ENCODE measurements at places on chromosomes 5 and 9. TPM values are rescaled to one million over a fixed set of nuclear protein-coding genes. Genes with fewer than 3 reads are reported as not detected.

DNA sequence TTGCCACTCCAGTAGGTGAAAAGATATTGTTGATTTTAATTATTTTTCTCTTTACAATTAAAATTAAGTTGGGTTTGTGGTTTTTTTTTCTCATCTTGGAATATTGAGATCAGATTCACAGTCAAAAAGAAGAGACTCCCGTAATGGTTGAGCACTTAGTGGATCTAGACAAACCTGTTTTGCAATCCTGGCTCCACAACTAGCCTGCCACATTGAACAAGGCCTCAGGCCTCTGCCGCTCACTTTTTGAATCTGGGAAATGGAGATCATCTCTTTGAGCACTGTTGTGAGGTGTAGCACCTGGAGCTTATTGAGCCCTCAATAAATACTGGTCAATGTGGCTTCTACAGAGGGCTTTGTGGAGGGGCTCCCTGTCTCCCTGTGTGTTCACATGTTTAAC, 37.1 kb upstream of the RARS1 start:
- no peak overlapping the region for H3K4me3 ChIP-seq
- no peaks in the 10 kb centered on the region for H3K27me3 ChIP-seq
- no peak overlapping the region for H3K27ac ChIP-seq
- H3K4me1 ChIP-seq, result no peaks in the 10 kb centered on the region
- DNase-seq, result no peak

GRCh38 chr9:136807281-136808074, at the start of gene RABL6:
RABL6 (plus strand) TSS chr9:136807948; CDS start chr9:136808197, 249 bp downstream.
- peaks cover 9% of the 10 kb centered on the region for H3K4me1 ChIP-seq
- no peaks in the 10 kb centered on the region for H3K36me3 ChIP-seq
- peak within 1 kb of the TSS; percentile 76 for H3K4me3 ChIP-seq
- peak within 1 kb of the TSS; percentile 94 for H3K27ac ChIP-seq

DNA sequence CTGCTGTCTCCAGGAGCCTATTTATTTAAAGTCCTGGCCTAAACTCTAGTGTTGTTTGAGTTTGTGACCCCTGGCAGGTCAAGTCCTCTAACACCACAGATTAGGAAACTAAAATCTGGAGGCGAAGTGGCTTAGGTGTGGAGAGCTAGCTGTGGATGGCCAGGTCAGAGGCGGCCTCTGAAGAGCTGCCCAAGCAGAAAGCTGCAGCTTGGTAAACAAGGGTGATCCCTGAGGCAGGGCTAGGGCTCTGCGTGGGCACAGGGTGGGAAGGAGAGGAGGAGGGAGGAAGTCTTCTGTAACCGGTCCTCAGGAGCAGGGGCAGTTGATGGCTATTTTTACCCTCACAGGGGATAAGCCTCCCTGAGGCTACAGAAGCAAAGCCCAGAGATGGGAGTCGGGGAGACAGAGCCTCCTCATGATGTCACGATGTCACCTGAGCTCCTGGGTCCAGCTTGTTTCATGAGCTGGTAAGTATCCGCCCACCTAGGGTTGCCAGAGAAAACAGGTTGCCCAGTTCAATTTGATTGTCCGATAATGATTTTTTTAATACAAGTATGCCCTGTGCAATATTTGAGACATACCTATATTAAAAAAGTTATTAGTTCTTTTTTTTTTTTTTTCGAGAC, 25.9 kb upstream of the BOD1 start:
- H3K36me3 ChIP-seq, result no peaks in the 10 kb centered on the region
- H3K27ac ChIP-seq, result no peak overlapping the region

NMUR2 gene
- total RNA-seq, result not detected

GRCh38 chr5:181221792-181222629, 1.1 kb upstream of the TRIM41 start:
- peak overlapping the region; percentile 95 for H3K27ac ChIP-seq
- H3K4me1 ChIP-seq, result peaks cover 4% of the 10 kb centered on the region
- DNase-seq, result peak; percentile 93
- H3K36me3 ChIP-seq, result peaks cover 4% of the 10 kb centered on the region
- peak overlapping the region; percentile 81 for H3K4me3 ChIP-seq
- no peaks in the 10 kb centered on the region for H3K27me3 ChIP-seq

SMIM3 gene
- total RNA-seq, result 22.1 TPM

KCTD16 gene
- total RNA-seq, result 0.13 TPM

SPOCK1 gene
- 67.5 TPM for total RNA-seq

- H3K27me3 ChIP-seq, result no peaks in the 10 kb centered on the region
- no peak overlapping the region for H3K27ac ChIP-seq
- no peak overlapping the region for H3K4me3 ChIP-seq
- H3K36me3 ChIP-seq, result peaks cover 5% of the 10 kb centered on the region
- no peaks in the 10 kb centered on the region for H3K4me1 ChIP-seq
- no peak for DNase-seq
These were observed 59.8 kb downstream of the DOCK2 start for GRCh38 chr5:169696621-169697510.

FLT4 gene
- 46.6 TPM for total RNA-seq

DNA sequence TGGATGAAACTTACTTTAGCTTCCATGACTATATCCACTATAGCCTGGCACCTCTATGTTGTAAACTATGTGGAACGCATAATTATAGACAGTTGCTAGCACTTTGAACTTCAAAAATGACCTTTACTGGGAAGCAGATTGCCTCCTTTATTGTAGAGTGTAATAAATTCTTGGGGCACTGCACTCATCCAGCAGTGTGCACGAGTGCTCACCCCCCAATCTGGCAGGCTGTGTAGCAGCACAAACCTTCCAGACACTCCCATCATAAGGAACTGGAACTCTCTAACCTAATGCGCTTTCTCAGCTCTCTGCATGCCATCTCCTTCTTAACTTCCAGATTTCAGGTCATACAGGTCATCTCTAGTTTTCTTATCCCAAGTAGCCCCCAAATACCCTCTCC, 1.5 kb upstream of the PDE6A start:
- H3K4me3 ChIP-seq, result no peak overlapping the region
- no peak overlapping the region for H3K27ac ChIP-seq
- H3K27me3 ChIP-seq, result no peaks in the 10 kb centered on the region

GRCh38 chr9:119868694-119869093, 499.5 kb upstream of the BRINP1 start:
- no peaks in the 10 kb centered on the region for H3K36me3 ChIP-seq
- H3K27me3 ChIP-seq, result no peaks in the 10 kb centered on the region
- H3K4me1 ChIP-seq, result no peaks in the 10 kb centered on the region
- H3K27ac ChIP-seq, result no peak overlapping the region

SGCD gene
- total RNA-seq, result 30.4 TPM

MVB12B gene
- total RNA-seq, result 11.9 TPM

PLAA gene
- total RNA-seq, result 36.5 TPM

CA9 gene
- total RNA-seq, result 13.7 TPM

Data from adrenal gland (tissue), 19 donors.